Stimulated activated CD4-positive, alpha-beta T cell treated with anti-CD3 and anti-CD28 coated beads, Interleukin-1b, Interleukin-23, amount 100 ng/mL, for 1 hour (primary cell): ENCODE measurements at places on chromosomes 4 and X.

DNA sequence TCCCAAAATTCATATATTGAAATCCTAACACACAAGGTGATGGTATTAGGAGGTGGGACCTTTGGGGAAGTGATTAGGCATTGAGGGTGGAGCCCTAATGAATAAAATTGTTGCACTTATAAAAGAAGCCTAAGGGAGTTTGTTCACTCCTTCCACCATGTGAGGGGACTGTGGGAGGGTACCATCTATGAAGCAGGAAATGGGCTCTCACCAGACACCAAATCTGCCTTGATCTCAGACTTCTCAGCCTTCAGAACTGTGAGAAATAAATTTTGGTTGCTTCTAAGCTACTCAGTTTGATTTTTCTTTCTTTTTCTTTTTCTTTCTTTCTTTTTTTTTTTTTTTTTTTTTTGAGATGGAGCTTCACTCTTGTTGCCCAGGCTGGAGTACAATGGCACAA is 116.2 kb upstream of the GPC3 start:
- DNase-seq: no peak

DNA sequence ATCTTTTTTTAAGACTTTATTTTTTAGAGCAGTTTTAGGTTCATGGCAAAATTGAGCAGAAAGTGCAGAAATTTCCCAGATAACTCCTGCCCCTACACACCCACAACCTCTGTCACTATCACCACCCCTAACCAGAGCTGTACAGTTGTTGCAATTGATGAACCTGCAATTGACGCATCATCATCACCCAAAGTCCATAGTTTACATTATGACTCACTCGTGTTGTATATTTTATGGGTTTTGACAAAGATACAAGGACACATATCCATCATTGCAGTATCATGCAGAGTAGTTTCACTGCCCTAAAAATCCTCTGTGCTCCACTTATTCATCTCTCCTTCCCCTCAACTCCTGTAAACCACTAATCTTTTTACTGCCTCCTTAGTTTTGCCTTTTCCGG is 34.5 kb upstream of the WAS start:
- DNase-seq: no peak

- DNase-seq: no peak
Observed at GRCh38 chrX:8913655-8914409, 112.6 kb upstream of the FAM9A start.

- no peak for DNase-seq
Observed at GRCh38 chr4:699816-700580, 5.6 kb upstream of the PCGF3 start.

GRCh38 chrX:23936180-23936579 is 28.4 kb downstream of the CXorf58 start:
- no peak for DNase-seq

GRCh38 chrX:18833071-18833731 is 125.8 kb downstream of the PPEF1 start:
- no peak for DNase-seq

DNA sequence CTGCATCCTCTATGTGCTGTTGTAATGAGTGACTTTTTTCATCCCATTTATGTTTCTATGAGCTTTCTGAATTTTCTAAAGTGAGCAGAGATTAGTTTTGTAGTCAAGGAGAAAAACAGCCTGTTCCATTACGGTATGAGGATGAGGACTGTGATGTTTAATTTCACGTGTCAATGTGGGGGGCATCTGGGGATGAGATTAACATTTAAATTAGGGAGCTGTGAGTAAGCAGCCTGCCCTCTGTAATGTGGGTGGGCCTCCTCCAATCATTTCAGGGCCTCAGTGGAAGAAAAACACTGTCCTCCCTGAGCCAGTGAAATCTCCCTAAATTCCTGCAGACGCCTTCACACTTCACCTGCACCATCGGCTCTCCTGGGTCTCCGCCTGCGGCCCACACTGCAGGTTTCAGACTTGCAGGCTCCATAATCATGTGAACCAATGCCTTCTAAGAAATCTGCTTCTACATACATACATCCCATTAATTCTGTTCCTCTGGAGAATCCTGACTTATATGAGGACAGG is 121.7 kb downstream of the AFAP1 start:
- DNase-seq: no peak

- no peak for DNase-seq
Observed at GRCh38 chr4:118953276-118953675, 64.6 kb downstream of the SYNPO2 start.

- DNase-seq: no peak
Observed at GRCh38 chrX:86002076-86002896, 45.1 kb downstream of the CHM start.

DNA sequence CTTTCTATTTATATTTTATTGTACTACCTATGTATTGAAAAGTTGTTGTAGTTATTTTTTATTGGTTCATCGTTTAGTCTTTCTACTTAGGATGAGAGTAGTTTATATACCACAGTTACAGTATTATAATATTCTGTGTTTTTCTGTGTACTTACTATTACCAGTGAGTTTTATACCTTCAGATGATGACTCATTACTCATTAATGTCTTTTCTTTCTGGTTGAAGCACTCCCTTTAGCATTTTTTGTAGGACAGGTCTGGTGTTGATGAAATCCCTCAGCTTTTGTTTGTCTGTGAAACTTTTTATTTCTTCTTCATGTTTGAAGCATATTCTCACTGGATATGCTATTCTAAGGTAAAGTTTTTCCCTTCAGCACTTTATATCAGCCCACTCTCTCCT is 7.7 kb downstream of the LUZP4 start:
- no peak for DNase-seq

DNA sequence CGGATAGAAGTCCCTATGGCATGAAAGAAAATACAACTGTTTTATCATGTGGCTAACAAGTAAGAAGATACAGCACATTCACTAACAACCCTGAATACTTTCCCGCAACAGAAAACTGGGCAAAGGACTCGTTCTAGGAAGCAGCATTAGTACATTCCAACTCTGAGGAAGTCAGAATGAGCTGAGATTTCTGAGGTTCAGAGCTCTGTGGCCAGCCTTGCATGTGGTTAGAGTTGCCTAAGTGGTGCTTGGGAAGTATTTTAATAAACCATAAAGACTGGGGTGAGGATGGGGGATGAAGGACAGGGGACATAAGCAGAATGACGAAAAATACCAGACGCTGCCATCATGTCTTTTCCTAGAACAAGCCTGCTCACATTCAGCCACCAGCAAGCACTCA is 82.2 kb downstream of the EFHC2 start:
- DNase-seq: no peak
